ENCODE measurements at places on chromosomes 2 and 18.

DNA sequence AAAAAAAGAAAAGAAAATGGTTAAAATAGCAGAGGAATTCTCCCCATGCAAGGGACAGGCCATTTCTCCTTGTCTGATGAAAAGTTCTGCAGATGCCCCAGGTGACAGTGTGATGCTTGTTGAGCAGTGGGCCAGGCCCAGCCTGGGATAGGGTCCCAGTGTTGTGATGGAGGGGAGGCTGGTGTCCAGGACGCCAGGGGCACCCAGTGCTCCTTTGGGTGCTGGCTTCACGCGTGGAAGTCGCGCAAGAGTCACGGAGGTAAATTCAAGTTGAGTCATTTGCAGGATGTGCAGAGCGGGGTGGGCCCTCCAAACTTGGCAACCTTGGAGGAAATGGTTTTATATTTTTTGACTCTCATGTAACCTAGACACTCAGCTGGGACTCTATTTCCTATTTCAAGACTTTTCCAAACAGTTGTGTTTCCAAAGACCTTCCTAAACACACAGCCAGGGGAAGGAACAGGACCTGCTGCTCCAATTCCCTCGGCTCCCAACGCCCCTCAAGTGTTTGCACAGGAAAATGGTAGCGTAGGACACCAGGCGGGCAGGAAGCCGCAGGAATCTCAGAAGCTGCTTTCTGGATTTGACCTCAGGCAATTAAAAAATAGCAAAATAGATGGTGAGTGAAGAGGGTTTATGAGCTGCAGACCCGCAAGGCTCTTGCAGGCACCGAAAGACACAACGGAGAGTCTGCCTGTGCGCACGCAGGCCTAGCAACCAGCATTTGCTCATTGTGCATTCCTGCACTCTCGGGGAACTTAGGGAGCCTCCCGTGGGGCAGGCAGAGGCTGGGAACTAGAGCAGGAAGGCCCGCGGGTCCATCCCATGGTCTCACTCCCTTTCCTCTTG, 107.1 kb upstream of the ODC1 start:
- no peak for DNase-seq

DNA sequence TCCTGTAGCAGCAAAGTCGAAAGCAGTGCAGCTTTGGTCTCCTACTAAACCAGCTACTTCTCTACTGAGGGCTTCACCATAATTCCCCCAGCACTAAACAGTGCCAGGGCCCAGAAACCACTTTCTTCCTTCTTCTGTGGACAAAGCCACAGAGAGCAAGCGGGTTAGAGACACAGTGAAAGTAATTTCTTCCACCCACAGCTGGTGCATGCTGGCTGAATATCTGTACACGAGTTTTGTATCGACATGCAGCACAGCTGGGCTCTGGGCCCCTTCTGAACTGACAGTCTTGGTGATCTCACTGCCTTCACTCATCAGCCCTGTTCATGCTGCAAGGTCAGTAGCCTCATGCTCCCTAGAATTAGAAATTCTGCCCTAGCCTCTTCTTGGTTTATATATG, 74.0 kb upstream of the SULT1C3 start:
- no peak for DNase-seq

DNA sequence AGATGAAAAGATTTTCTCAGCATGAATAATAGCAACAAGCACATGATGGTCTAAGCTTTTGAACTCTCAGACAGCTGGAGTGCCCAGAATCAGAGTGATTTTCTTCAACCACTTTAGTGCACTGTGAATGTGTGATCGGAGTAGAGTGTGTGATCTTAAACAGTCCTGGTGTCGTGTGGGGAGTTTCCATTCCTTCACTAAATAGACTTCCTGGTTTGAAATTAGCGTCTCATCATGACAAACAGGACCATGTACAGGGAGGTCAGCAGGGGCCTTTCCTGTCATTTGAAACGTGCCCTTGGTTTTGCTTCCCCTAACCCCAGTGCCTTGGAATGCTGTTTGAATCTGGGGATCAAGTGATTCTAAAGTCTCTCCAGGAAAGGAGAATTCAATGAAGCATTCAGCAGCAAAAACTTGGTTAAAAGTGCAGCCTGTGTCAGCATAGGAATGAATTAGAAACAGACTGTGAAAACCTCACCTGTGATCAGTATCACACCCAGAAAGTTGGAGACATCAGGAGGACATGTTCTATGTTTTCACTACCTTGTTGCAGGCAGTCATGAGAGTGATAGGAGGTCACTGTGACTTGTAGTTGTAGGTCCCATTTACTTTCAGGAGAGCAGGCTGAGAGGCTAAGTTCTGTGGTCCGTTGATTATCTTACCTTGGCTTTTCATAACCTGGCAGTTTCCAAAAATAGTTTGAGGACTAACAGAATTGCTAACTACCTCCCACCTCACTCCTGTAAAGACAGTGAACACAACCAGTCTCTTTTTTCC, 400.3 kb downstream of the MTX2 start:
- DNase-seq = no peak

DNA sequence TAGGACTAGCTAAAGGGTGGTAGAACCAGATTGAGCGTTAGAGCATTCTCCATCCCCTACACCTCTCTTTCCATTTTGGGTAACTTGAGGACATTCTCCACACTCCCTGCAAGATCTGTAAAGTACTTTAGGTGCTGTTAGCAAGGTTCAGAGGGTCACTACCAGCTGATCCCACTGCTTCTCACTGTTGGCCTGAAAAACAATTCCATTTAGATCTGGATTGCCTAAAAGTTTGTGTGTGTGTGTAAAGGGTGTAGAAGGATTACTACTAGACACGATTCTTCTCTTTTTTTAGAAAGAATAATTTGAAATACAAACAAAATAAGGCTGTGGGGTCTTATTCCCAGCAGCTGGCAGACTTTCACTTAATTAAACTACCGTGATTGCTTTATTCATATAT, 95.1 kb upstream of the TMEM178A start:
- no peak for DNase-seq

DNA sequence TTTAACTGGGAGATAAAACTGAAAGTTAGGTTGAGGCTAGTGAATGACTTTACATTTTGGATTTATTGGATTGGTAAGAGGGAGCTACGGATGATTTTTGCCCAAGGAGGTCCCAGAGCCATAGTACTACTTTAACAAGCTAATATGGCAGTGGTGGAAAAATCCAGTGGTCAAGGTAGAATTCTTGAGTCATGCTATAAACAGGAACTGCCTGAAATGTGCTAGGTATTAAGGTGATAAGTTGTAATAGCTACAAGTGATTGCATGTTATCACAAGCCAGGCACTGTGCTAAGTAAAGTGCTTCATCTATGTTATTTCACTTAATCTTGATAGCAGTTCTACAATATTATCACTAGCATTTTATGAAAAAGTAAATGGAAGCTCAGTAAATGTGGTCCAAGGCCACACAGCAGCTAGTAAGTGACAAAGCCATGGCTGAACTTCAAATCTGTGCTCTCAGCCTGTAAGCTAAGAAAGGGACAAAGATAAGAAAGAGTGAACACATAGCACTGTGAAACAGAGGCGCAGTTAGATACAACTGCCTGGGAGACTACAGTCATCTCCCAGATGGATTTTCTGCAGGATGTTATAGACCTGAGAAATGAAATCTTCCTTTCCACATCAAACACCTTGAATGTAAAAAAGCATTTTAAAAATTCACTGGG, 469.6 kb downstream of the TGIF1 start:
- DNase-seq = no peak

DNA sequence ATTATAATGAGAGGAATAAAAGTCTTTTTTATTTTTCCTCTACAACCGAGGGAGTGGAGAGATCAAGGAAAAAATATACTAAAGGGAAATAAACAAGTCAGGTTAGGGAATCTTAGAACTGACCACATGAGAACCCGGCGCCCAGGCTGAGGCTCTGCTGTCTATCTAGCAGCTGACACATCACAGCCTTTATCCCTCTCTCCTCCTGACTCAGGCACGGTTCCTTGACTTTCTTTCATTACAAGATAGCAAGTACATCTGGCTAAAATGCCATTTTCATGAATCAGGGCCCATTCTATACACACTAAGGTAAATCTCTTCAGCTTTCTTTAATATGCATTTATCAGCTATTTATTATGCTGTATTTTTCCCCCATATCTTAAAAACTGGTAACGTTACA, 296.0 kb downstream of the TMX3 start:
- no peak for DNase-seq

DNA sequence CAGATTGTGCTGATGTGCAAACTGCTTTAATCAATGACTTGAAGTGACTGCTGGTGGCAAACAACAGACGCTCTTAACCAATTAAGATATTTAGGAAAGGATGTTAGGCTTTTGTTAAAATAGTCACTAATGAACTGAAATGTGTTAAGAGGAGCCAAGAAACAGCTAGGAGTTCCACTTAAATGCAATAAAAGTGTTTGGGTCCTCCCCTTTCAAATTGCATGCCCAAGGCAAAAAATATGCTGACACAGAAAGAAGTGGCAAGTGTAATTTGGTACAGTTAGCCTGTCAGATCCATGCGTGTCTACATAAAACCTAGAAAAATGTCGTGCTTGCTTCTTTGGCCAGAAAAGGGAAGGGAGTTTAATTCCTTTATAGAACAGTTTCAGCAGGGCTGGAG, 61.9 kb downstream of the XRCC5 start:
- no peak for DNase-seq

DNA sequence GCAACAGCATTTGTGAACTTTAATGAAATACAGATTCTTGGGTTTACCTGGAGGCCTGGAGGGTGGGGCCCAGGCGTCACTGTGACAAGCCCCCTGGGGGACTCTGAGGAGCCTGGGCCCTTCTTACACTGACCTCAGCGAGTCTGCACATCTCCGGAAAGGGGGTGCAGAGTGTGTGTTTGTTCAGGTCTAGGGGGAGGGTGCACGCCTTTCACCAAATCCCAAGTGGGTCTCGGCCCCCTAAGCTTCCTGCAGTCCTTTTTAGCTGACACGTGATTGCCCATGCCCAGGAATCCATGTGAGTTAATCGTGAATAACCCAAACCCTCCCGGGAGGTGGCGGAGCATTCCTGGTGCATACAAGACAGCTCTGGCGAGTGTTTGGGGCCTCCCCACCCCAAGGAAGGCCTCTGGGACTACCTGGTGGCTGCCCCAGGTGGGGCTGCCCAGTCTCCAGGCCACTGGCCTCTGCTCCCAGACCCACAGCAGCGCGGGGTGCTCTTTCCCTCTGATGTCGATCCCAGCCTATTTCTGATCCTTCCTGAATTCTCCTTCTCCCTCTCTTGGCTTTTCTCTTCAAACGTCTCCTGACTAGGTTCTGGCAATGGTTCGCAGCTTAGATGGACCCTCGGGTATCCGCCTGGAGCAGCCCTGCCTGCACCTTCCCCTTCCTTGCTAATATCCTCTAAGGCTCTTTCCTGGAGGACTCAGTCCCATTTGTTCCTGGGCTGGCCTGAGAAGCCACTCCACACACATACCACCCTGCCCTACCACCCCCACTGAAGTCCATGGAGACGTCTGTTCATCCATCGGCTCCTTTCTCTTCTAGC, 10.0 kb downstream of the NGEF start:
- no peak for DNase-seq

DNA sequence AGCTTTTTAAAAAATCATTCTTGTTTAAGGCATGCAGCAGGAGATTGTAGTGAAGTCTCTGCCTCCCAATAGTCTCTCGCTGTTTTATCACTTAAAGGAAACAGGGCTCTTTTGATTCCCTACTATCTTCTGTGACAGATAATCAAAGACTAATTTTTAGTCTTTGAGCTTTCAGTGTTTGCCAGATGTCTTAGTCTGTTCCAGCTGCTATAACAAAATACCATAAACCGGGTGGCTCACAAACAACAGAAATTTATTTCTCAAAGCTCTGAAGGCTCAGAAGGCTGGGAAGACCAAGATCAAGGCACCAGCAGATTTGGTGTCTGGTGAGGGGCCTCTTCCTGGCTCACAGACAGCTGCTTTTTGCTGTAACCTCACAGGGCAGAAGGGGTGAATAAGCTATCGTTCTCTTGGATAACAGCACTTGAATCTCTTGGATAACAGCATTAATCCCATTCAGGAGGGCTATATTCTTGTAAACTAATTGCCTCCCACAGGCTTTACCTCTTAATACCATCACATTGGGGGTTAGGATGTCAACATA, 37.8 kb upstream of the STAT4 start:
- DNase-seq = no peak

- DNase-seq = peak; percentile 60
Observed at GRCh38 chr2:101223814-101224231, 28.9 kb upstream of the CNOT11 start.

DNA sequence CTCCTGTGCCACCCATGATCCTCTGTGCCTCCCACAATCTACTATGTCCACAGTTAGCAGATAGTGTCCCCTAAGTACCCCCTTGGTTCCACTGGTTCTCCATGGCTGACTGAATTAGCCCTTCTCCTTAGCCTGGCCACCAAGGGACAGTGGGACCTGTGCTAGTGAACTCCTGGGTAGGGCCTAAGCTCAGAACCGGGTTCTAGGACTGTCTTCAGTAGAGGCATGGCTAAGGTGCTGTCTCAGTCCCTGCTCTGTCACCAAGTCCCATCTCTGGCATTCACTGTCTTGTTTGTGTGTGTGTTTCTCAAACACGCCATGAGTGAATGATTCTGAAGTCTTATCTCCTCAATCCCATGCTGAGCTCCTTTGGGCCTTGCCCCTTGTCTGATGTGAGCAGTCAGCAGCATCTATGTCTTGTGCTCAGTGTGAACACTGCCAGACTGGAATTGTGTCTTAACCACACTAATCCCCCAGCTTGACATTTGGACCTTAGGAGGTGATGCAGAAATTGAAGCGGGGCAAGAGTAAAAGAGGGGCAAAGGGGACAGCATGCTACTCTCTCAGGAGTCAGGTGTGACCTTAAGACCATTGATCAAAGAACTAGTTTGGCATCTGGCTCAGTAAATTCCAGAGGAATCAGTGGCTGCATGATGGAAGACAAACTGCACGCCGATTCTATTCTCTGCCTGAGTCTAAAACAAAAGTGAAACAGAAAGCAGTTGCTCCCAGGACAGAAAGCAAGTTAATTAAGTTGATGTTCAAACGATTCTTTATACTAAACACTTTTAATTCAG, 190.5 kb downstream of the ALPK2 start:
- peak; percentile 13 for DNase-seq

GRCh38 chr18:11995445-11996189, 14.3 kb downstream of the IMPA2 start:
- peak; percentile 41 for DNase-seq

DNA sequence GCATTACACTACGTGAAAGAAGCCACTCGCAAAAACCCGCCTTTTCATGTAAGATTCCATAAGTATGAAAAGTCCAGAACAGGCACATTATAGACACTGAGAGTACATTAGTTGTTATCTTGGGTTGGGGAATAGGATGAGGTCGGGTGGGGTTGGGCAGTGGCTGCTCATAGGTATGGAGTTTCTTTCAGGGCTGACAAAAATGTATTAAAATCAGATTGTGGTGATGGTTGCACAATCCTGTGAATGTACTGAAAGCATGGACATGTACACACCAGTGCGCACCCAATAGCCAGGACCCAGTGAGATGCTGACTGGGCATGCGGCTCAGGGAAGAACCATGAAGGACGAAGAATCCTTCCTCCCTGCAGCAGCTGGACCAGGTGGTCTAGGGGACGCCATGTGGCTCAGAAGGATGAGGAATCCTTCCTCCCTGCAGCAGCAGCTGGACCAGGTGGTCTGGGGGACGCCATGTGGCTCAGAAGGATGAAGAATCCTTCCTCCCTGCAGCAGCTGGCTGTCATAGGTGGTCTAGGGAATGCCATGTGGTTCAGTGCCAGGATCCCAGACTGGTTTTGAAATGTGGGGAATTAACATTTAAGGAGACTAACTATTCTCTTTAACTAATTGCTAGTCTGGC, 50.1 kb downstream of the MBP start:
- DNase-seq = no peak

Data from central memory CD4-positive, alpha-beta T cell (primary cell).